ENCODE measurements at places on chromosomes 1 and 21. TPM values are rescaled to one million over a fixed set of nuclear protein-coding genes. Genes with fewer than 3 reads are reported as not detected.

The AMY1A gene
- not detected for total RNA-seq

The PYHIN1 gene
- total RNA-seq = not detected

The PIGP gene
- total RNA-seq = 29.8 TPM

The AADACL3 gene
- not detected for total RNA-seq

The ANKRD65 gene
- 0.86 TPM for total RNA-seq

The CD1B gene
- total RNA-seq = not detected

The SLC2A5 gene
- 0.61 TPM for total RNA-seq
